Stimulated activated CD8-positive, alpha-beta memory T cell treated with anti-CD3 and anti-CD28 coated beads, Interleukin-12 subunit alpha, Interleukin-12 subunit beta, amount 100 ng/mL, for 4 hours (primary cell): ENCODE measurements at places on chromosomes 13 and 19.
A peak's percentile ranks its signal among the peaks of the same experiment; 100 is the strongest.

GRCh38 chr19:35862528-35862927 lies 5.8 kb downstream of the KIRREL2 start:
- no peak for DNase-seq

- DNase-seq: no peak
Observed at GRCh38 chr13:106630650-106631049, 62.7 kb upstream of the ARGLU1 start.

GRCh38 chr13:96381681-96382080 lies 291.8 kb downstream of the HS6ST3 start:
- no peak for DNase-seq

- DNase-seq: no peak
Observed at GRCh38 chr13:89936256-89936655, 1411.2 kb upstream of the MIR17HG start.

DNA sequence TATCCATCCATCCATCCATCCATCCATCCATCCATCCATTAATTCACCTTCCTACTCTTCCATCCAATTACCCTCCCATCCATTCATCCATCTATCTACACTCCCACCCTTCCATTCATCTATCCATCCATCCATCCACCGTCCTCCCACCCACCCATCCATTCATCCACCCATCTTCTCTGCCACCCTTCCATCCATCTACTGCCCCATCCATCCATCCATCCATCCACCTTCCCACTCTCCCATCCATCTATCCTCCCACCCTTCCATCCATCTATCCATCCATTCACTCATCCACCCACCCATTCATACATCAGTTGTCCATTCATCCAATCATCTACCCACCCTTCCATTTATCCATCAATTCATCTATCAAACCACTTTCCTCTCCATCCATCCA lies 54.3 kb downstream of the NWD1 start:
- no peak for DNase-seq

GRCh38 chr13:64130171-64130570 lies 2714.5 kb upstream of the PCDH20 start:
- DNase-seq: no peak

GRCh38 chr13:44904967-44905366 lies 84.3 kb downstream of the NUFIP1 start:
- no peak for DNase-seq

GRCh38 chr13:78028960-78029359 lies 110.3 kb upstream of the EDNRB start:
- DNase-seq: no peak

GRCh38 chr13:108322206-108322824 lies 52.8 kb downstream of the TNFSF13B start:
- DNase-seq: no peak

GRCh38 chr19:2419754-2420153 lies 7.6 kb downstream of the TIMM13 start:
- DNase-seq: no peak

GRCh38 chr19:49133621-49134454 lies 14.5 kb downstream of the PPFIA3 start:
- no peak for DNase-seq

GRCh38 chr19:1102407-1103131 lies 1.2 kb upstream of the GPX4 start:
- peak; percentile 48 for DNase-seq

DNA sequence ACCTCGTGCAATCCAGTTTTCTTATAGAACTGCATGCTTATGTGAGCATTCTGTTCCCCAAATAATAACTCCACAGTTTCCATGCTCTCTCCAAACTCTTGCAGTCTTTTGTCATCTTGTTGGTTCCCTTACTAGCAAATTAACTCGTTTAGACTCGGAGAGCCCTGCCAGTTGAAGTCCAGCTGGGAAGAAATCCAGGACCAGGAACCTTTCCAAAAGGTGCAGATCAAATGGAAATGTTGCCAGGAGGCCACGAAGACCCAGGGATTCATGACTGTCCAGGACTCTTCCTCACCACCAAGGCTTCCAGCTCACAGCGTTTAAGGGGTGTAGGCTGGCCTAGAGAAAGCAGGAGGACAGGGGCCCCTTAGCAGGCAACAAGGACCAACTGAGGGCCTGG lies 2.1 kb upstream of the TDRD12 start:
- no peak for DNase-seq

- DNase-seq: no peak
Observed at GRCh38 chr13:60433505-60433904, 36.5 kb downstream of the TDRD3 start.

DNA sequence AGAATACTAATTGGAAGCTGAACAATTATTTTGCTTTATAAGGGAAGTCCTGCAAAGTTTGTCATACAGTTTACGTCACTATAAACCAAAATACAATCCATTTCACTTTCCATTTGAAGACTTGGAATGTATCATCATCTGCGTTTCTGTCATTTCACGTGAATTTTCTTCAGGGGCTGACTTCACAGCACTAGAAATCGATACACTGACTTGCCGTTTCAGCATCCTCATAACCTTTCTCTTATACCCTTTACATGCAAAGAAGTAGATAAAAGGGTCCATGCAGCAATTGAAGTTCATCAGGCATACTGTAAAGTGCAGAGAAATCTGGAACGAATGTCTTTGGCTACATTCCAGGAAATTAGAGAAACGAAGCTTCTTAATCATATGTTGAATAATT lies 12.2 kb downstream of the GPR183 start:
- DNase-seq: no peak

DNA sequence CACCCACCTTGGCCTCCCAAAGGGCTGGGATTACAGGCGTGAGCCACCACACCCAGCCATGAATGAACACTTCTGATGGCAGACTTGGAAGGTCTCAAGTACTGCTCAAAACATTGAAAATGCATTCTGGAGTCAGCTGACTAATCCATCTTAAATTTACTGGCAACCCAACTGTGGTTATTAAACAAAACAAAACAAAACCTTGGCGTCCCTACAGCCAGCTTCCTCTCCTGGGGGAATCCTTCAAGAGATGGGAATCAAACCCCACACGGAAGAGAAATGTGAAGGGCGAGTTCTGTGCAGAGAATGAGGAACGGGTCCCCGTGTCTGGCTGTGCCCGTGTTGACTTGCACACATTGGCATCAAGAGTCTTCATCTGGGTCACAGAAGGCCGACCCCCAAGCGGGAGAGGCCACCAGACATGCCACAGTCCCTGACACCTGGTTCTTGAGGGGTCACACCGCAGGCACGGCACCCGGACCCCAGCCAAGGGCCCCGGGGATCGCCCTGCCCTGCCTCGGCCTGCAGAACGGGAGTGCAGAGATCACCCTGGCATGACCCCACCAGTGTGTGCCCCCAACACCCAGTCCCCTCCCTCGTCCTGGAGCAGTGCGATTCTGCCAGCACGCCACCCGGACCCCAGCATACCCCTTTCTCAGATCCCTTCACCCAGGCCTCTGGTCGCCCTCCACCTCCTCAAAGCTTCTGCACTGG lies 3.2 kb downstream of the MAP2K2 start:
- DNase-seq: no peak

DNA sequence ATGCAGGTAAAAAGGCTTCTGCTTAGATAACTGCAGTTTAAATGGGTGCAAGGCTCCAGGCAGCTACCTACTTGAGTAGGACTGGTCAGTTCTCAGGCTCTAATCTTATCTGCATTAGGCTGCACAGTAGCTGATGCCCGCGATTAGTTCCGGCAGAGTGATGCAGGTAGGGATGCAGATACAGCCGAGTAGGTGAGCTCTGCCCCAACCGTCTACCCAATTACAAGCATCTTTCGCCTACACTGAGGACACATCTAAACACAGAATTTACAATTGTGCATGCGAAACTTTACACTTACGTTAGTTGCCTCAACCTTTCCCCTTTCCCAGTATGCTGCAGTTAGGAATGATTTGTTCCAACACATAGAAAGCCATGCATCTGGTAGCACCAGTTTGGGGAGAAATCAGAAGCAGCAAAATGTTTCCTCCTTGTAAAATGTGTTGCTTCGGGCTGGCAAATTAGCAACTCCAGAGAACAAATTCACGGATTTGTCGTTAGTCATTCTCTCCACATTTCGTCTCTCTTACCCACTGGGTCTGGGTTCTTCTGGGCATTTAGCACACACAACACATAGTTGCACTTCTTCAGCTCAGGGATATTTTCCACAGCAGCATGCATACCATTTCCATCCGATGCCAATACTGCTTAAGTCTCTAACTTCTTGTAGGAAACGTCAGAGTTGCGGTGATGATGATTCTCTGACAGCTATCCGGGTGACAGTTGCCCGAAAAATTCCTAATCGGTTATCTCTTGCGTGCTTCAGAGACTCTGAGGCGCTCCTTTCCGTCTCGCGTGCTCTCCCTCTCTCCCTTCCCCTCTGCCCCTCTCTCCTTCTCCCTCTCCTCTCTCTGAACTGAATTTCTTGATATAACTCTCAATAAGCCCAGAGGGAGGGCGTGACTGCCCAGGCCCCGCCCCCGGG lies at the start of gene PCDH9:
Gene PCDH9 (minus strand): TSS at position 856 of the 923 bp plus-strand sequence. CDS start 1,896 bp downstream, outside the sequence.
- DNase-seq: no peak

DNA sequence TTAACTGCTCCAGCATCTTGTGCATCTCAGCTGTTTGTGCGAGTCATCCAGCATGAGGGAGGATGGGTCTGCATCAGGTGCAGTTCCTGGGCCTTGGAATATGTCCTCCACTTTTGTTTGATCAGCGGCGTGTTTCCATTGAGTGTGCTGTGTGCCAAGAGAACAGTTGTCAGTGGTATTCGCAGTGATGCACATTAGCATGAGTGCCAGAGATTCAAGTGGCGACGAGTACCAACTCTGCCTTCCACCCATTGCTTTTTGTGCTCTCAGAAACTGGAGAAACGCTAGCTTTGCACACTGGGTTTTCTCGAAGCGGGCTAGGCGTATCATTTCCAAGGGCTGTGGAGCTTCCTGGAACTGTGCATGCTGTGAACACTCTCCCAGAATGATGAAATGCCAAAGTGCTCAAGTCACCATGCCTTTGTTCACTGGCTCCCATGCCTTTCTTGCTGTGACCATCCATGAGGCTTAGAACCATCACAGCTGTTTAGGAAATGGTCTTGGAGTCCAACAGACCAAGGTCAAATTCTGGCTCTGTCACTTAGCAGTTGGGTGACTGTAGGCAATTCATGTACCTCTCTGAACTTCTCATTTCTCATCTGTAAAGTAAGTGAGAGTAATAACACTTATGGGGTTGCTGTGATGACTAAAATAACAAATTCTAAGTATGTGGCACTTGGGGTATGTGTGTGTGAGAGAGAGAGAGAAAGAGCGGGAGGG lies 18.4 kb downstream of the LRCH1 start:
- no peak for DNase-seq

DNA sequence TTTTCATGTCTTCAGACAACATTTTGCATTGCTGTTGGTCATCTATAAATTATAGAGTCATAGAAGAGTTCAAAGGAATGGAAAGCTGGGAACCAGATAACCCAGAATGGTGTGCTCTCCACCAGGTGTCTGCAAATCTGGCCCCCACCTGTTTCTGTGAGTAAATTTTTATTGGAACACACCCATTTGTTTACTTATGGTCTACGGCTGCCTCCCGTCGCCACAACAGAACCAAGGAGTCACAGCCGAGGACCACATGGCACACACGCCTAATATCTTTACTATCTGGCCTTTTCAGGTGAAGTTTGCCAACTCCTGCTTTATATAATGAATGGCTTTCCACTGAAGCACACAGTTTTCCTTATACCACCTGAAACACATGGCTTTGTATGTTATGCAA lies 58.2 kb downstream of the EFNB2 start:
- DNase-seq: no peak

DNA sequence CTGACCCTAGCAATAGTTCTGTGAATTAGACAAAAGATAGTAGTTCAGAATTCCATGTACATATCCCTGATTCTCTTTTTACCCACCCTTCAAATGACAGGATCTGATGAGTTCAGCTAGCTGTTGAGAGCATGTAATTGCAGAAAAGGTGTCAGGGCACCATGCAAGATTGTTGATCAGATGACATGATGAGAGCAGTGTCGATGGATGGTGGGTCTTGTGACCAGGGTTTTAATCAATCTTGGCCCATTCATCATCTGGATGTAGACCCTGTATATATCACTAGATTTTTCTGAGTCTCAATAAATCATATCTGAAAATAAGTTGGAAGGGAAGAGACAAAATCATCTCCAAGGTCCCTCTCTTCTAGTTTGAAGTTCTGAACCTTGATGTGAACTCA lies 379.0 kb downstream of the OXGR1 start:
- DNase-seq: no peak

GRCh38 chr19:58380037-58380661 lies 681 bp downstream of the ZNF837 start:
- DNase-seq: no peak

GRCh38 chr13:89199138-89199537 lies 1528.0 kb downstream of the SLITRK5 start:
- DNase-seq: no peak

- DNase-seq: no peak
Observed at GRCh38 chr13:35388441-35389355, 87.8 kb downstream of the MAB21L1 start.

GRCh38 chr19:45186509-45187334 lies 8.1 kb downstream of the BLOC1S3 start:
- no peak for DNase-seq

DNA sequence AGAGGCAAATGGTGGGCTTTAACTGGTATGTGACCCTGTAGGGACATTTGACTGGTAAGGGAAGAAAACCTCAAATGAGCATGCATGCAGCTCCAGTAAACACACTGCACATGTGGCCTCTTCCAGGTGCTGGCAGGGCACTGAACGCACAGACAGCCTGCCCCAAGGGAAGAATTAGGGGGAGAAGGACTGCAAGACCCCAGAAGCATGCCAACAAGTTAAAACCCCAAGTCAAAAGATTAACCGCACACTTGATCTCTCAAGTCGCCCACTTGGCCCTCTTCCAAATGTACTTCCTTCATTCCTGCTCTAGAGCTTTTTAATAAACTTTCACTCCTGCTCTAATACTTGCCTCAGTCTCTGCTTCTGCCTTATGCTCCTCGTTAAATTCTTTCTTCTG lies 46.9 kb upstream of the SLITRK1 start:
- no peak for DNase-seq

DNA sequence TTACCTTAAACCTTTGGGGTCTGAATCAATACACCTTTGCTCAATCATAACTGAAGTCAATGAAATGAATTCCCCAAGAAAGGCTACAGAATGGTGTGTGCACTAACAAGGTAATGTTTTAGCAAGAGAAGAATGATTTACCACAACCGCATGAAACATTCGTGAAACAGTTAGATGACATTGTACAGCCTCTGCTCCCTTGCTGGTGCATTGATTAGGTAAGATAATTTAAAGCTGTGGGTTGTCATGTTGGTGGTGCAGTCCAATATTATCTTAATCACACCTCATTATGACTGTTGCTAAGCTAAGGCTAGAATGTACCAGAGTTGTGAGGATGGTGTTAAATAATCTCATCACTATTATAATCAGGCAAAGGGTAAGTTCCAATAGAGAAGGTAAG lies 1673.2 kb upstream of the PRR20A start:
- DNase-seq: no peak

- DNase-seq: no peak
Observed at GRCh38 chr19:18445262-18445948, 7.5 kb upstream of the ISYNA1 start.

GRCh38 chr19:23698711-23699520 lies 11.9 kb upstream of the ZNF675 start:
- no peak for DNase-seq

DNA sequence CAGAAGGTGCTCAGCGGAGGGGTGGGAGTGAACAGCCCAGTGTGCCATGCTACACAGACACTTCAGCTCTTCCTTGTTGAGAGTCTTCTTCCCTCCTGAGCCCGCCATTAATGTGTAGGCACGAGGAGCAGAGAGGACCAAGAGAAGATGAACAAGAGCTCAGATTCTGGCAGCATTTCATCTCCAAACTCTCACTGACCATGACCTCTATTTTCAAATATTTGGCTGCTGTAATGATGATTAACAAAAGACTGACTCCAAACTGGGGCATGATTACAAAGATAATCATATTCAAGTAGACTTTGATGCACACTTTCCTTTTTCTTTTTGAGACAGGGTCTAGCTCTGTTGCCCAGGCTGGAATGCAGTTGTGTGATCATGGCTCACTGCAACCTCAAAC lies 236.5 kb downstream of the DCLK1 start:
- no peak for DNase-seq
